ENCODE measurements at places on chromosomes 12 and 14.

- DNase-seq = no peak
Observed at GRCh38 chr12:52656616-52657015, 4.6 kb upstream of the KRT2 start.

DNA sequence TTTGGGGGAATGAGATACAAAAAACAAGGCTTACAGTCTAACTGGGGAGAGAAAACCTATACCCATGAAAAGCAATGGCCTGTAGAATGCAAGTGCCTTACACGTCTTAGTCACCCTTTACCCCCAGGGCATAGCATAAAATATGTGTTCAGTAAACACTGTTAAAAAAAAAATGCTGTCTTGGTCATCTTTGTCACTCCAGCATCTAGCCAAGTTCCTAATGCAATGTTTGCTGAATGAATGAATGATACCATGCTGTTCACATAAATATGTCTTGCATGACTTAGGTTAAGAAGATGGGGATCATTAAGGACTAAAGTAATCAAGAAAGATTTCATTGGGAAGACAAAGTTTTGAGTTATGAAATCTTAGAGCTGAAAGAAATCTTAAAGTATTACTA lies 38.5 kb downstream of the PPP2R5E start:
- DNase-seq = no peak

DNA sequence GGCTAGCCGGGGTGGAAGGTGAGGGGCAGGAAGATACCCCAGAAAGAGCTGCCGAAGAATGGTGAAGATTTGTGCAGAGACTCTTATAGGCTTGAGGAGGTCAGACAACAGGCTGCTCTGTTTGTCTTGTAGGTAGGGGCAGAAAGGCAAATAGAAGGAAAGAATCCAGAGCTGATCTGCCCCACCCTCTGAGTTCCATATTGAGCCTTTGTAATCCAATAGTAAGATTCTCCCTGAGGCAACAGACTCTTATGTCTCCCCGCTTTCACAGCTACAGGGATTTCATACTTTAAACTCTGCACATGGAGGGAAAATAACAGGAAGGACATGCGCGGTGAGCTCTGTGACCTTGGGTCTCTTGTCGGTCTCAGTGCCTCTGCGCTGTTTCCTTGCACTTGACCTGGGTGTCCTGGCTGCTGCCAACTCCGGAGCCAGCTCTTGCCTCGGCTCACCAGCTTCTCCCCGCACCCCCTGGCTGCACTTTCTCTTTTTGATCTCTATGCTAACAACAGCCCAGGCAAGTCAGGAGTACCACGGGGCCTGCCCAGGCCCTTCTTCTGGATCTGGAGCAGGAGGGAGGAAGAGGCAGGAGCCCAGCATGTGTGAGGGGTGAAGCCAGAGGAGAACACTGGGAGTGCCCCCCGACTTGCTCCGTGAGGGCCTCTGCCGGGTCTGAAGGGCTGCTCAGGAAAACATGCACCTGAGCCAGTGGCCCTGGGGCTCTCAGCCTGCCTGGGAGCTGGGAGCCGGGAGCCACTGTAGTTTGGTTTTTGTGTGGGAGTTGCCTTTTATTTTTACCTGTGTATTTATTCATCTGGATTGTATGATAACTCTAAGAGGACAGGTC lies 75.8 kb downstream of the PPP1R36 start:
- no peak for DNase-seq

- no peak for DNase-seq
Observed at GRCh38 chr12:20234474-20234873, 133.9 kb upstream of the PDE3A start.

- DNase-seq = peak; percentile 21
Observed at GRCh38 chr12:106345746-106346145, 11.8 kb upstream of the POLR3B start.

DNA sequence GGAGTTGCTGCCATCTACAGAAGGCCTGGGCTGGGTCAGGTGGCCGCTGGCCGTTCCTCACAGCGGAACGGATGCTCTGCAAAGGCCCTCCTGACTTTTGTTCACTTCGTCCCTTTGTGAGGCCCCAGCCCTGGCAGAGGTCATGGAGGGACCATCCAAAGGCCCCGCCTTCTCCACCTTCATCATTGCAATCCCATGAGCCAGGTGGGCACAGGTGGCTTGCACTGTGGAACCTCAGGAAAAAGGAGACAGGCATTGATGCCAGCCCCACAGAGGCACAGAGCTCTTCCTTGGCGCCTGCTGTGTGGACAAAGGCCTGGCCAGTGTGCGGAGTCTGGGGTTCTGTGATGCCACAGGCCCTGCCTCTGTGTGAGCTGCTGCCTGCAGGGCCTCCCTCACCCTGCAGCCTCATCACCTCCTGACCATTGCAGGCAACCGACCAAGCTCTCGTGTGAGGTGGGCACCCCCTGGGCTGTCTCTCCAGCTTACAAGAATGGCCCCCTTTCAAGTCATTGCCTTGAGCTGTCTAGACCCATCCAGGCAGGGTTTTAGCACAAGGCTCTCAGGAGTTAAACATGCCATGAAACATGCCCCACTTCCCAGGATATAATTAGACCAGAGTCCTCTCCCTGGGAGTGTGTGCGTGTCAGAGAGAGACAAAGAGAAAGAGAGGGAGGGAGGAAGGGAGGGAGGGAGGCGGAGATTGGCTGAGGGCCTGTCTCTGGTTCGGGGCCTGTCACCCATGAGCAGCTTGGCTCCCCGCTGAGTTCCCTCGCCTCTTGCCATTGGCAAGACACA lies 19.3 kb downstream of the NFKBIA start:
- DNase-seq = peak; percentile 51

- DNase-seq = no peak
Observed at GRCh38 chr12:90519285-90519684, 435.7 kb downstream of the CCER1 start.

- no peak for DNase-seq
Observed at GRCh38 chr12:118370601-118371000, 2.1 kb downstream of the TAOK3 start.

- no peak for DNase-seq
Observed at GRCh38 chr12:28027947-28028724, 55.6 kb upstream of the PTHLH start.

DNA sequence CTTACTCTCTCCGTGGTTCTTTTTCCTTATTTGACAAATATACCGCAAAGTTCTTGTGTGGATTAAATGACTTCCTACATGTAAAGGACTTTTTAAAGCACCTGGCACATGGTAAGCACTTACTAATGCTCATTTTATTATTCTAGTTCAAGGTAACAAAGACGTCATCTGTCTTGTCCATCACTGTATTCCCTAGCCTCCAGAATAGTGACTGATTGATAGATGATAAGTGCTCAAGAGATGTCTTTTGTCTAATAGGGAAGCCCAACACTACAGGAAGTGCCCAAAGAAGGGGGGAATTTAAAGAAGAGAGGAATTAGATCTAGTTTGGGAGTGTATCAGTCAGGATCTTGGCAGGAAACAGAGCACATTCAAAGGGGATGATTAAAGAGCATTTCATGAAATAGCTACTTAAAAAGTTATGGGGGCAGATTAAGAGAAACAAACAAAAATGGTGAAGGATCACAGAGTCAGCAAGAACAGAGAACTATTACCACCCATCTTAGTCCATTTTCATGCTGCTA lies 151.9 kb downstream of the GXYLT1 start:
- DNase-seq = no peak

DNA sequence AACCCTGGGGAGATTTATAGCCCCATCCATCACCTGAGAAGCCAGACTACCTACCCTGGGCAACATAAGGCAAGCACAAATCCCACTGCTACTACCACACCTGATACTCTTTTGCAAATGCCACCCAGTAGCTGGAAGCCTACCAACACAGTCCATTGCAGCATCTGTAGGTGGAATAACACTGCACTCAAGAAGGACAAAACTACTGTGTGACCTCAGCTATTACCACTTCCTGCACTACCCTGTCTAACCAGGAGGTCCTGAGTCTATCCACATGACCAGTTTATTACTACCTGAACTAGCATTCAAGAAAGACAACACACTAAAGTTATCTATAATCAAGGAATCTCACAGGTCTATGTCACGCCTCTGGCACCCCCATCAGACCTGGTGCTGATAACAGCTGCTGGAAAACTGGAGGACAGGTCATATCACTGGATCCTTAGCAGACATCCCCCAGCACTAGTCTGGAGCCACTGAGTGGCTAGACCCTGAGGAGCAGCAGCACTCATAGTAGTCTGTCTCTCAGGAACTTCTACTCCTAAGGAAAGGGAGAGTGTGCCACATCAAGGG lies 2.9 kb upstream of the CLEC1A start:
- no peak for DNase-seq

All from DMS 273 treated with DMSO at 0.1 percent for 48 hours (cell line).